Neural crest cell (in vitro differentiated cells): ENCODE measurements at places on chromosomes 5 and 9. TPM values are rescaled to one million over a fixed set of nuclear protein-coding genes. Genes with fewer than 3 reads are reported as not detected.

The SEMA4D gene
- 32.3 and 33.5 TPM in 2 replicates for total RNA-seq

The FBP2 gene
- not detected in 2 replicates for total RNA-seq

The GLT6D1 gene
- not detected in 2 replicates for total RNA-seq

The GBGT1 gene
- 12.9 and 13.8 TPM in 2 replicates for total RNA-seq

The LHX2 gene
- 0.19 TPM in 1 of 2 replicates, not detected in the other for total RNA-seq

The SUSD3 gene
- 0.27 TPM in 1 of 2 replicates, not detected in the other for total RNA-seq

The NMUR2 gene
- total RNA-seq, result 0.23 TPM in 1 of 2 replicates, not detected in the other

The LPAR1 gene
- total RNA-seq, result 10.2 and 11.3 TPM in 2 replicates
